SHP77 (cell line): ENCODE measurements at places on chromosomes 6 and 20.

DNA sequence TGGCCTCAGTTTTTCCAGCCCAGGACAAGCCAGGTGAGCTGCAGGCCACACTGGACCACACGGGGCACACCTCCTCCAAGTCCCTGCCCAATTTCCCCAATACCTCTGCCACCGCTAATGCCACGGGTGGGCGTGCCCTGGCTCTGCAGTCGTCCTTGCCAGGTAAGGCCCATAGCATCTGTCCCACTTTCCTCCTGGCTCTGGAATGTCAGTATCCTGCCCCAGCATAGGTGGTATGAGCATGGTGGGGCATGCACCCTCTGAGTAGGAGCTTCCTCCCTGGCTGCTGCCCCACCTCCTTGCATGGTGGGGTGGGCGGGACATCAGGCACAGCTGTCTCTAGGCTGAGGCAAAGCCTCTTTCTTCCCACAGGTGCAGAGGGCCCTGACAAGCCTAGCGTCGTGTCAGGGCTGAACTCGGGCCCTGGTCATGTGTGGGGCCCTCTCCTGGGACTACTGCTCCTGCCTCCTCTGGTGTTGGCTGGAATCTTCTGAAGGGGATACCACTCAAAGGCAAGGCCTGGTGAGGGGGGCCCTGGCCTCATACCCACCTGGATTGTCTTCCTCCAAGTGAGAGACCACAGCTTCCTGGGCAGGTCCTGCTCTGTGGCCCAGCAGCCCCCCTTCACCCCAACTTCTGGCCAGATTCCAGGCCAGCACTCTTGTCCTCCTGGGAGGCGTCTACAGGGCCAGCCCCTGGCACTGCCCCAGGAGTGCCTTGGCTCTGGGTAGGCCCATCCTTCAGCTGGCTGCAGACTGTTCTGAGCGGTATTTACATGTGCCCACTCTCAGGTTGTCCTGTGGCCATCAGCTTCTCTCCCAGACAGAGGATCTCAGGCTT, 9.1 kb downstream of the PI16 start:
- no peak for DNase-seq

GRCh38 chr6:55968926-55969325, 93.5 kb upstream of the BMP5 start:
- no peak for DNase-seq

GRCh38 chr6:125722886-125723285, 26.5 kb upstream of the HEY2 start:
- DNase-seq: no peak

DNA sequence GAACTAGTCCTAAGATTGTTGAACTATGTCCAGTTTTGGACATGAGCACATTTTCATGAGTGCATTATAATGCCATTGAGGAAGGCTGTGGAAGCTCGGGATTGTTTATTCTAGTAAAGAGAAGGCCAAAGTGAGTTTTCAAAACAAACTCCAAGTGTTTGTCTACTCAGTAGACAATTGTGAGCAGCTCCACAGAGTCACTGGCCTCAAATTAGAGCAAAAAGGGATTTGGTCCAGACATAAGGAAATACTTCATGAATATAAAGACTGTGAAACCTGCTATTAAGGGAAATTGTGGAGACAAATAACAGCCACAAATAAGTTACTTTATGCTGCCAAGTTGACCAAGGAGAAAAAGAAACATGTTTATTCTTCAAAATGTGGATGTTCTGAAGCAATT, 42.6 kb upstream of the PREP start:
- no peak for DNase-seq

DNA sequence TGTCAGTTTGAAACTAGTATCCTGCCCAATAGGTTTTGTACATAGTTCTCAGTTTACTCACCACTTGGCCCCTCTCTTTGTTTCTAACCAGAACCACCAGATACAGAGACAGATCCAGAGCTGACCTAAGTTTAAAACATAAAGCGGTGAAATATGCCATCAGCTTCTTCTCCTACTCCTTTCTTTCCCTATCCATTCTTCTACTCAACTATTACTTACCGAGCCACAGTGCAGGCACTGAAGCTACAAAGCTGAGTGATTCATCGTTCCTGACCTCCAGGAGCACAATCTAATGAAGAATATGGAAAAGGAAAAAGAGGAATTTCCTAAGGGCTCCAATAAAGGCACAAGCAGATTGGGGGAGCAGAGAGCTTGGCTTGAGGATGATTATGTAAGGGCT, 286.0 kb downstream of the FOXC1 start:
- no peak for DNase-seq

- no peak for DNase-seq
Observed at GRCh38 chr6:13517116-13517515, 29.7 kb upstream of the GFOD1 start.

DNA sequence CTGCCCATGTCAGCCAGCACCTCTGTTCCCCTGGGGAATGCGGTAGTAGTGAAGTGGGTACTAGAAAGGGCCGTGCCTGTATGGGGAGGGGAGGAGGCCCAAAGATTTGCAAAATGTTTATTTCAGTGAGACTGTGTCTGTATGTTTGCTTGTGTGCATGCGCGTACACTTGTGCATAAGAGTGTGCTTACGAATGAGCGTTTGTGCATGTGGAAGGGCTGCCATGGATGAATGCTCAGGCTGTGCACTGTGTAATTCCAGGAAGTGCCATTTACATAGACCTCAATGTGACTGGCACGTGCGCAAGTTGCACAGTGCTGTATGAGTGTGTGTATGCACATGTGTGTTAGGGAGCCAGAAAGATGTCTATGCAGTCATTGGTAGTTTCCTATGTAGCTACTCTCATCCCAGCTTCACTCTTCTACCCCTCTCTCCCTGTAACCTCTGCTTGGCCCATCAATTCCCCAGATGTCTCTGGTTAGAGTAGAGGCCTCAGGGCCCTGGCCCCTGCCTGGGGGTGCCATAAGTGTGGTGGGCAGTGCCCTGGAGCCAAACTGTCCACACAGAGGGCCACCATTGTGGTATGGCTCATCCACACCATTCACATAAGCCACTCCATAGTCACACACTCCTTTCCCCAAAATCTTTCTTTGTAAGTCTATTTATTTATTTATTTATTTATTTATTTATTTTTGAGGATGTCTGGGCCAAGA, 26.8 kb upstream of the SLC22A7 start:
- DNase-seq: no peak

DNA sequence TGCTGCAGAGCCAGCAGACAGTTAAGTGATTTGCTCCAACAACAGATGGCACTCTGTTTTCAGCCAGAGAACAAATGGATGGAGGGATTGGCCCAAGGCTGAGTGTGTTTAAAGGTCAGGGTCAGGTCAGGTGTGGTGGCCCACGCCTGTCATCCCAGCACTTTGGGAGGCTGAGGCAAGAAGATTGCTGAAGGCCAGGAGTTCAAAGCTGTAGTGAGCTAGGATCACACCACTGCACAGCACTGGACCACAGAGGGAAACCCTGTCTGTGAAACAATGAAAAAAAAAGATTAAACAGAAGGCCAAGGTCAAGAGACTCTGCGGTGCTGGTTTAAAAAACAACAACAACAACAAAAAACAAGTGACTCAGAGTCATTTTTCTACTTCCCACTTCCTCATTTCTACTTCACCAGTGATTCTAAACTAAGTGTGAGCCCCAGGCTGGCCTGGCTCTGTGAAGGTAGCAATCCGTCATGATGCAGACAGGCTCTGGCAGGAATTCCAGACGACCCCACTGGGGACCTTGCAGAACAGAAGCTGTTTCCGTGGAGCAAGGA, 42.5 kb upstream of the ARMC2 start:
- no peak for DNase-seq

DNA sequence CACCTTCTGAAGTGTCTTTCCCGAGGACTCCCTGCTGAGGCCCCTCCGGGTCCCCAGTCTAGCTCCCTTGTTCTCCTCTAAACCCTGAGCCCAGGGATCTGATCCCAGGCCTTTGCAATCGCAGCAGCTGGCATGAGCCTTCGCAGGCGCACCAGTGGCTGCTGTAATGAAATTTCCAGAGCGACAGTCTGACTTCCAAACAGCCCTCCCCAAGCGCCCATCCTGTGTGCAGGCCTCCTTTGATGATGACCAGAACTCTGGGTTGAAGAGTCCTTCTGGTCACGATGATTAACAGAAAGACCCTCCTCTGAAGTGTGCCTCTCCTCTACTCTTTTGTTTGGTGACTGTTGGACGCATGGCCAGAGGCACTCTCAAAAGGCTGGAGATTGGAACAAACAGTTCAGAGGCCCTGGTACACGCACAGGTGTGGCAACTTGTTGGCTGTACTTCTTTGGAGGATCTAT, 89.1 kb upstream of the MPC1 start:
- DNase-seq: no peak

GRCh38 chr20:58926802-58927489, 54.1 kb upstream of the NELFCD start:
- DNase-seq: no peak

DNA sequence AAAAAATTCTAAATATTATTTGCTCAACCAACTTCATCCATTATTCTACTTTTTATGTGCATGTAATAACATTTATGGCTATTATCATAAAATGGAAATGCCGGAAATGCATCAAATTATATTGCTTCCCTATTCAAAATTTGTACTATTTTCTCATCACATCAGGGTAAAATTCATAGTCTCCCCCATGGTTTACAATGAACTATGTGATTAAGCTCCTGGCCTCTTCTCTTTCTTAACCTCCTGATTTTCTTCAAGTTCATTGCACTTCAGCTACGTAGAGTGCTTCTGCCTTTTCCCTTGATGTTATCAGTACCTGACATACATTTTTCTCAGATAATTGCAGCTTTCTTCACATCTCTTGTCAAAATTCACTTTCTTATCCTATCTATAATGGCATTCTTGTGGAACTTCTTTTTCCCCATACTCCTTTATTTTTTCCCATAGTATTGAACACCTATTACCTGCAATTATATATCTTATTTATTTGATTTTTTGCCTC, 699.1 kb upstream of the ADGRB3 start:
- DNase-seq: no peak

DNA sequence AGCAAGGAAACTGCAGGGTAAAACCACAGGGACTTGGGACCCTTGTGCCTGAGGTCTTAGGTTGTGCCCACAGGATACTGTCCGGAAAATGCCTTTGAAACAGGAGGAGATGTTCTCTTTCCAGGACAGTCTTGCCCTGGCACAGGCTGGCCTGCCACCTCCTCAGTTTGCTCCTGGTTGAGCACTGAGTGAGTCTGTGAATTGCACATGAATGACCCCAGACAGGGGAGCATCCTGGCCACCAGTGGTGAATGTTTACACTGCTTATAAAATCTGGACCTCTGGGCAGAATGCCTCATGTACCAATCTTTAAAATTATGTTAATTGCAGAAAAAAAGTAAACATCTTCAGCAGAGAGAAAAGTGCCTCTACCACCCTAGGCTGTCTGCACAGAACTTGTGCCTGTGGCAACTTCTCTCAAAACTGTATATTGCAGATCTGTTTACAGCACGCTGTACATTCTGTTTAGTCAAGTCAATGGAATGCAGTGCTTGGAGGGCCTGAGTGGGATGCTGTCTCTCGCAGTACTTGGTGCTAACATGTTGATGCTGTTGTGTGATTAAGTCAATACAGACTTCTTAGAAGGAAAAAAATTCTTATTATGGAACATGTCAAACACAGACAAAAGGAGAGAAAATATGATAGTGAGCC, 242.1 kb downstream of the SOD2 start:
- no peak for DNase-seq

- DNase-seq: no peak
Observed at GRCh38 chr6:143726015-143726647, 48.4 kb downstream of the PHACTR2 start.

- DNase-seq: no peak
Observed at GRCh38 chr6:26570027-26570809, 26.5 kb upstream of the ABT1 start.

DNA sequence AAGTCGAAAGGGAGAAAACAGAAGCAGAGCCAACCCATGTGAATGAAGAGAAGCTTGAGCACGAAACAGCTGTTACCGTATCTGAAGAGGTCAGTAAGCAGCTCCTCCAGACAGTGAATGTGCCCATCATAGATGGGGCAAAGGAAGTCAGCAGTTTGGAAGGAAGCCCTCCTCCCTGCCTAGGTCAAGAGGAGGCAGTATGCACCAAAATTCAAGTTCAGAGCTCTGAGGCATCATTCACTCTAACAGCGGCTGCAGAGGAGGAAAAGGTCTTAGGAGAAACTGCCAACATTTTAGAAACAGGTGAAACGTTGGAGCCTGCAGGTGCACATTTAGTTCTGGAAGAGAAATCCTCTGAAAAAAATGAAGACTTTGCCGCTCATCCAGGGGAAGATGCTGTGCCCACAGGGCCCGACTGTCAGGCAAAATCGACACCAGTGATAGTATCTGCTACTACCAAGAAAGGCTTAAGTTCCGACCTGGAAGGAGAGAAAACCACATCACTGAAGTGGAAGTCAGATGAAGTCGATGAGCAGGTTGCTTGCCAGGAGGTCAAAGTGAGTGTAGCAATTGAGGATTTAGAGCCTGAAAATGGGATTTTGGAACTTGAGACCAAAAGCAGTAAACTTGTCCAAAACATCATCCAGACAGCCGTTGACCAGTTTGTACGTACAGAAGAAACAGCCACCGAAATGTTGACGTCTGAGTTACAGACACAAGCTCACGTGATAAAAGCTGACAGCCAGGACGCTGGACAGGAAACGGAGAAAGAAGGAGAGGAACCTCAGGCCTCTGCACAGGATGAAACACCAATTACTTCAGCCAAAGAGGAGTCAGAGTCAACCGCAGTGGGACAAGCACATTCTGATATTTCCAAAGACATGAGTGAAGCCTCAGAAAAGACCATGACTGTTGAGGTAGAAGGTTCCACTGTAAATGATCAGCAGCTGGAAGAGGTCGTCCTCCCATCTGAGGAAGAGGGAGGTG, 38.7 kb downstream of the ZBTB2 start:
- no peak for DNase-seq

DNA sequence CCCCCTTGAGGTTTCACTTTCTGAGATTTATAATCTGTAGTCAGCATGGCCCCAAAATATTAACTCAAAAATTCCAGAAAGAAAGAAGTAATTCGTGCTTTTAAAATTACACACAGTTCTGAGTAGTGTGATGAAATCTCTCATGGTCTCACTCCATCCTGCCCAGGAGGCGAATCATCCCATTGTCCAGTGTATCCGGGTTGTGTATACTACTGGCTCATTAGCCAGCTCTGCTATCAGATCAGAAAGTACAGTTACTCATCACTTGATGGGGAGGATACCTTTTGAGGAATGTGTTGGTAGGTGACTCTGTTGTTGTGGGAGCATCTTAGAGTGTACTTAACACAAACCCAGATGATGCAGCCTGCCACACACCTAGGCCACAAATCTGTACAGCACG, 65.2 kb downstream of the CDC5L start:
- DNase-seq: no peak
